ENCODE measurements at places on chromosomes 11 and 22.

GRCh38 chr11:71285111-71285510 lies 32.7 kb upstream of the SHANK2 start:
- DNase-seq: no peak

GRCh38 chr22:25083807-25084200 lies 115.9 kb upstream of the CRYBB3 start:
- peak; percentile 70 for DNase-seq

GRCh38 chr11:120120805-120121335 lies 17.0 kb downstream of the TRIM29 start:
- no peak for DNase-seq

DNA sequence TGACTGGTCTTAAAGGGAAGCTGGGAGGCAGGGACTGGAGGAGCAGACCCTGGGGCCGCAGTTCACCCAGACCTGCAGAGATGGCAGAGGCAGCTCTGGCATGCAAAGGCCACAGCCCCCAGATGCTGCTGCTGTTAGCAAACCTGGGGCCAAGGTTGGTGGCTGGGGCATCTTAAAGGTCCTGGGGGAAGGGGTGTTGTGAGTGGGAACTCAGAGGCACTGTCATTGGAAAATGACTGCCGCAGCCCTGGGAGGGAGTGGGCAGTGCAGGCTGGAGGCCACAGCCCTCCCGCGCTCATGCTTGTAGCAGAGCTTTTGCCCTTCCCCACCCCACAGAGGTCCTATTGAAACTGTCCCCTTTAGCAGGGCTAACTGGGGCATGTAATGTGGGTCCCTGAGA lies 111.8 kb downstream of the CTTN start:
- no peak for DNase-seq

GRCh38 chr22:44632541-44633396 lies 69.2 kb upstream of the PRR5 start:
- peak; percentile 63 for DNase-seq

- no peak for DNase-seq
Measured at GRCh38 chr11:40417627-40418026, 1041.8 kb downstream of the LRRC4C start.

GRCh38 chr22:33006220-33006954 lies 51.8 kb downstream of the SYN3 start:
- no peak for DNase-seq

DNA sequence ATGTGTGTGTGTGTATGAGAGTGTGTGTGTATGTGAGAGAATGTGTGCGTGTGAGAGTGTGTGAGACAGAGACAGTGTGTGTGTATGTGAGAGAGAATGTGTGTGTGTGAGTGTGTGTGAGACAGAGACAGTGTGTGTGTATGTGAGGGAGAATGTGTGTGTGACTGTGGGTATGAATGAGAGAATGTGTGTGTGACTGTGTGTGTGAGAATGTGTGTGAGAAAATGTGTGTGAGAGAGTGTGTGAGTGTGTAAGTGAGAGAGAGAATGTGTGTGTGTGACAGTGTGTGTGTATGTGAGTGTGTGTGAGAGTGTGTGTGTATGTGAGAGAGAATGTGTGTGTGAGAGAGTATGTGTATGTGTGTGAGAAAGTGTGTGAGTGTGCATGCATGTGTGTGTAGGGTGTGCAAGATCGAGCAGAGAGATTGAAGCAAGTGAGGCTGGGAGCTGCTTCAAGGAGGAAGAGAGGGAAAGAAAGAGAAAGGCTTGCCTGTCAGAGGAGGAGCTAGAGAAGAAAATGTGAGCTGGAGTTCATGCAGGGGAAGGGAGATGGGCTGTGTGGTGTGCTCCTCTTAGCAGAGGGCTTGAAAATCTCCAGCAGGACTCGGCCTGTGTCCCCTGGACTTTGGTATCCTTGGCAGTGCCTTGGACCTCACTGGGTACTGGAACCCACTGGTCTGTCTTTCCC lies 27.7 kb upstream of the TP53I11 start:
- no peak for DNase-seq

- DNase-seq: no peak
Measured at GRCh38 chr11:44445500-44446365, 119.7 kb upstream of the CD82 start.

DNA sequence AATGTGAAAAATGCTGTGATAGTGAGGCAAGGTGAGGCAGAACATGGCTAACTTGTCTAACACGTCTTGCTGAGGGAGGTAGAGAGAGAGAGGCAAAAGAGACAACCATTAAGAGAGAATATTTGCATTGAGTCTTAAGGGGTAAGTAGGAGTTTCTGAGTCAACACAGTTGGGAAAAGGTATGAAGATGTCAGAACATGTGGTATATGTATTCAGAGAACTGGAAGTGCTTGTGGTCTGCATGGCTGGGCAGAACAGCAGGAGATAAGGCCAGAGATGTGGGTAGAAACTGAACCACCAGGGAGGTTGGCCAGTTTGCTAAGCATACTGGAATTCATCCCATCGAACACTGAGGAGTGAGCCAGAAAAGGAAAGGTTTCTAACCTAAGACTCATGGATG lies 25.0 kb upstream of the SLC5A1 start:
- DNase-seq: peak; percentile 69

DNA sequence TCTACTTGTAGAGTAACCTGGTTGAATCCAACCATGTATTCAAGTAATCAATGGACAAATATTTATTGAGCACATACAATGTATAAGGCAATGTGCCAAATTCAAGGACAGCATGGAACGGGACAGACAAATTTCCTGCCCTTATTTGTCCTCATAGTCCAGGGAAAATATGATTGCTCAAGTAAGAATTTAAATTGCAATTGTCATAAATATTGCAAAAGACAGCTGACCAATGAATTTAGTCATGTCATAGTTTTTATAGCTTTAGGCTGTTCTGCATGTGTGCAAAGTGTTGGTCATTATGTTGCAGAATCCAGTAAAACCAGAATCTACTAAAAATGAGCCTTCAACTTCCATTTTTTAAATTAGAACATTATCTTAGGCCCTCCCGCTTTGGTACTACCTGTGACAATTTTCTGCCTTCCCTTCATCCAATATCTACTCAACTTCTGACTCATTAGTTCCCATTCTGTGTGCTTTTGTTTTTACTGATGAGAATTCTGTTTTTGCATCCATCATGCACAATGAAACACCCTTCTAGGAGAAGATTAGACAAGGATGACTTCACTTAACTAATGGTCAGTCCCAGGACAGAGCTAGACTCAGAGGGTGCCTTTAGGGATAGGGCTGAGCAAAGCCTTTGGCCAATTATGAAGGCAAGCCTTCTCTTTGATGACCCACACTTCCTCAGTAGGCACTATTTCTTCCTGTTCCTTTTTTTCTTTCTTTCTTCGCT lies 45.8 kb upstream of the FIBIN start:
- no peak for DNase-seq

- DNase-seq: no peak
Measured at GRCh38 chr11:84671325-84671999, 955.7 kb downstream of the DLG2 start.

- no peak for DNase-seq
Measured at GRCh38 chr11:67076202-67076601, 19.6 kb downstream of the RHOD start.

- DNase-seq: no peak
Measured at GRCh38 chr11:71118671-71119250, 133.6 kb downstream of the SHANK2 start.

GRCh38 chr11:120239713-120240640 lies at the start of gene POU2F3:
Gene POU2F3, plus strand, starts transcription at chr11:120240140. Its CDS starts 204 bp downstream, at chr11:120240344.
- DNase-seq: no peak

- DNase-seq: peak; percentile 96
Measured at GRCh38 chr22:42754658-42755057, 34.0 kb upstream of the A4GALT start.

DNA sequence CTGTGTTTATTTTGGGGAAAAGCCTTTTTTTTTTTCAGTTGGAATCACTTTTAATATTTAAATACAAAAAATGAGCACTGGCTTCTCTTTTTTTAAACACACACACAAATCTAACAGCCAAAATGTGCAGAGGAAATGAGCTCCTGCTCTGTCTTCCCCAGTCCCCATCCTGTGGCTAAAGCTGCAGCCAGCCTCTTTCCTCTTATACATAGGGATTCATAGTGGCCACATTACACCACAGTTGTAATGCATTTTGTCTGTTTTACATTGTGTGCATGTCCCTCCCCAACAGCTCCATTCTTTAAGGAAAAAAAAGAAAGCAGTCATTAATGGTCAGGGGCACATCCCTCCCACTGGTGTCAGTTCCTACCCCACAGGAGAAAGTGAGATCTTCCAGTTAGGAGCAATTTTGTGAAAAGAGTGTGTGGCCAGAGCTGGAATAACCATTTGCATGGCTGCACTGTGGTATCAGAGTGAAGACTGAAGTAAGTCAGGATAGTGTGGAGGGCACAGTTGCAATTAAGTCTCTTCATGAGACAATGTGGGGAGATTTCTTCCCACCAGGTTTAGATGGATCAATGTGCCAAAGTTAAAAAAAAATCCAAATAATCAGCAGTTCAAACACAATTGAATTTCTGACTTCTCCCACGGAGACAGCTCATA lies 220.6 kb downstream of the TMEM135 start:
- DNase-seq: peak; percentile 42

DNA sequence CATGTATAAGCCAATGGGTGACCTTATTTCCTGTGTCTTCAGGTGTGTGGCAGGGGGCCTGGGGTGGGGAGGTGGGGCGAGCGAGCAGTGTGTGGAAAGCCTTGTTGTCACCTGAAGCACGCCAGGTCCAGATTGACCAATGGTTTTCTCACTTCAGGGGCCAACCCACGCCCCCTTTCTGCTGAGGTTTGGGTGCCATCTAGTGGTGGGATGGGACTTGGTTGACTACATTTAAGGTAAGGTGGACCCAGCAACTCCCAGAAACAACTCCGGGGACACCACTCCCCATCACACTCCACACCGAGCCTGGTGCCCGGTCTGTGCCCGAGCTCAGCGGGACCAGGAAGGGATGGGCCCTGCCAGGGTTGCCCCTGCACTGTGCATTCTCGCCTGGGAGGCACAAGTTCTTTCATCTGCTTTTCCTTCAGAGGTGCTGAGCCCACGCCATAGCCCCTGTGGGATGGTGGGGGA lies 40.0 kb downstream of the TPCN2 start:
- peak; percentile 90 for DNase-seq

DNA sequence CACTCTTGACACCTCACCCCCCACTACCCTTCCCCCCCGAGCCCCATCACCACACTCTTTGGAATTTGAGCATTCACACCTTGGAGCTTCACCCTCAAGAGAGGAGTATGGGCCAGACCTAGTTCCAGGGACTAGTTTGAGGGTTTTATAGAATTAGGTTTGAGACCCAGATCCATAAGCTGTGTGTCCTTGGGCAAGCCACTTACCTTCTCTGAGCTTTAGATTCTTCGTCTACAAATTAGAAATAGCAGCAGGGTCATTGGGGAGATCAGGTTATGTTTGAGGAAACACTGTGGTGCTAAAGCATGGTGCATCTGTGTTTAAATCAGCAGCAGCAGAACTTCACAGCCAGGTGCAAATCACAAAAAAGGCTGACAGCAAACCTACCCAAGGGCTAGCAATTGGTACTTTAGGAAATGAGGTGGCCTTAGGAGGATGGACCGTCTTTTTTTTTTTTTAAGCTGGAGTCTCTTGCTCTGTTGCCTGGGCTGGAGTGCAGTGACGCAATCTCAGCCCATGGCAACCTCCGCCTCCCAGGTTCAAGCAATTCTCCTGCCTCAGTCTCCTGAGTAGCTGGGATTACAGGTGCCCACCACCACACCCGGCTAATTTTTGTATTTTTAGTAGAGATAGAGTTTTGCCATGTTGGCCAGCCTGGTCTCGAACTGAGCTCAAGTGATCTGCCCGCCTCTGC lies 114.8 kb downstream of the MICAL2 start:
- no peak for DNase-seq

- no peak for DNase-seq
Measured at GRCh38 chr11:33135216-33135615, 26.1 kb downstream of the CSTF3 start.

GRCh38 chr22:35175392-35175791 lies 81.9 kb upstream of the HMGXB4 start:
- DNase-seq: no peak

- no peak for DNase-seq
Measured at GRCh38 chr11:18624161-18624560, 10.0 kb downstream of the SPTY2D1 start.

DNA sequence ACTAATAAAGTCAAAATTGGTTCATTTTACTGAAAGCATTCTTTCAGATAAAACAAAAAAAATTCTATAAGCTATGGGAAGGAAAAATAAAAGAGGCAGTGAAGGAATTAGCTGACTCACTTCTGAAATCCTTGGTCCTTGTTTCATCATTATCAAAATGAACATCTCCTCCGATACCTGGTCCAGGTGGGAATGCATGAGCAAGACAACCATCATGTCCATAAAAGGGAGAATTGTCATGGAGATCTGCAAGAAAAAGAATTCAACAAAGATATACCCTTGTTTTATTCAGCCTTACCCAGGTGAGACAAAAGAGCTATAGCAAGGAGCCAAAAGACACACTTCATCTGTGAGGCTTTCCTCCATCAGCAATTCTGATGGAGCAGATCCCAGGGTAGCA lies 27.2 kb downstream of the MMP10 start:
- DNase-seq: no peak

DNA sequence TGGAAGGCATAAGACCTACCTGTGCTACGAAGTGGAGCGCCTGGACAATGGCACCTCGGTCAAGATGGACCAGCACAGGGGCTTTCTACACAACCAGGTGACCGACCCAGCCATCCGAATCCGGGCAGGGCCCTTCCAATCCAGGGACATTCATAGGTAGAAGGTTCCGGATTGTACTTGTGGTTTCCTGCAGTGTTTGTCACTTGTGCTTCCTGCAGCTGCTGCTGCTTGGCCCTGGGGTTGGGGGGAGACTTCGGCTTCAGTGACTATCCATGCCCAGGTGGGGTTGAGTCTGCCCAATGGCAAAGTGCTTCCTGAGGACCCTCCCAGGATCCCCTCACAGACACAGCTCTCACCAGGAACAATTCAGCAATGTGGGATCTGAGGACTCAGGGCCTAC lies 2.2 kb downstream of the APOBEC3A start:
- no peak for DNase-seq

DNA sequence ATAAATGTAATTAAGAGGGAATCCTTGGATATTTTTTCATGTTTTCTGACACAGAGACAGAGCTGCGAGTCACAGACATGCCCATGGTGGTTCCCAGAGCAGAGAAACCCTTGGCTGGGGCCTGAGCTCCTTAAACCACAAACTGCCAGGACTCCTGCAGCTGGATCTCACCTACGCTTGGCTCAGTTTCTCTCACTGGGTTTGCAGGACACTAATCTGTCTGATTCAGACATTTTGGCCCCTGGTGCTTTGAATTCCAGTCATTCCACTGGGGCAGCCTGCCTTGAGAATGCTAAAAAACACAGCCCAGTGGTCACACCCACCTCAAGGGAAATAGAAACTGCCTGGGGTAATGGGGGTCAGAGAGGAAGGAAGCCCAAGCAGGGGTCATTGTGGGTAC lies 122.6 kb downstream of the CCDC81 start:
- no peak for DNase-seq

DNA sequence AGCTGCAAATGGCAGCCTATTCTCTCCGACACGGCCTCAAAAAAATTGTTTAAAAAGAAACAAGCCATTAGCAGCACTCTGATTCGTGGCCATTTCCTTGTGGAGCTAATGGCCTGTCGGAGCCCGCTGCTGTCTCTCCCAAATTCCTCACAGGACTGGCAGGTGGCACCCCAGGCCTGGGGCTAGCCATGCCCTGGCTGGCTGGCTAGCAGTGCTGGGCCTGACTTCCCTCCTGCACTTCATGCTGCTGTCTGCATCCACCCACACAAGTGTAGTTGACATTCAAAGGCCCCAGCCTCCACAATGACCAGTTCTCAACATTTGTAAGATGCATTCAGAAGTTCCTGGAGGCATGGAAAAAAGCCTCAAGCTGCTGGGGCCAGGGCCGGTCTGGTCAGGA lies 61.5 kb downstream of the SMCO4 start:
- DNase-seq: no peak

Data from hematopoietic multipotent progenitor cell treated with erythropoietin and hydrocortisone succinate and interleukin-3 and kit ligand, for 4 days (in vitro differentiated cells).